Right lung (tissue), 10 donors: ENCODE measurements at places on chromosomes 6 and 20. TPM values are rescaled to one million over a fixed set of nuclear protein-coding genes. Genes with fewer than 3 reads are reported as not detected.

Gene POU3F2
- 0.04 TPM for polyA plus RNA-seq

Gene L3MBTL1
- 15.4 TPM for polyA plus RNA-seq

Gene TFAP2A
- 0.36 TPM for polyA plus RNA-seq

Gene SLC17A1
- 0.14 TPM for polyA plus RNA-seq

Gene NKX2-2
- polyA plus RNA-seq = 0.22 TPM

Gene VAPB
- polyA plus RNA-seq = 46.4 TPM

Gene CLPSL2
- not detected for polyA plus RNA-seq

Gene SLC17A3
- not detected for polyA plus RNA-seq

Gene CFAP206
- polyA plus RNA-seq = 1.6 TPM

Gene GGTLC1
- polyA plus RNA-seq = 2.0 TPM

Gene RAET1G
- 2.2 TPM for polyA plus RNA-seq

Gene COL11A2
- 10.8 TPM for polyA plus RNA-seq

Gene MEI4
- polyA plus RNA-seq = 0.13 TPM

Gene ZSCAN31
- 12.7 TPM for polyA plus RNA-seq

Gene ZBTB46
- polyA plus RNA-seq = 9.9 TPM

Gene ADAM33
- 8.3 TPM for polyA plus RNA-seq

Gene KAT14
- polyA plus RNA-seq = 23.1 TPM

Gene DNMT3B
- 6.4 TPM for polyA plus RNA-seq

Gene TRIM10
- polyA plus RNA-seq = 0.34 TPM

Gene GPR63
- 2.1 TPM for polyA plus RNA-seq

Gene TNFRSF6B
- polyA plus RNA-seq = 1.3 TPM

Gene OXT
- not detected for polyA plus RNA-seq

Gene ECT2L
- 1.8 TPM for polyA plus RNA-seq

Gene MAFB
- 11.3 TPM for polyA plus RNA-seq

Gene OR2J3
- not detected for polyA plus RNA-seq

Gene BNIP5
- polyA plus RNA-seq = not detected

Gene APCDD1L
- polyA plus RNA-seq = not detected

Gene GABRR2
- polyA plus RNA-seq = 1.5 TPM

Gene FRS3
- 12.3 TPM for polyA plus RNA-seq

Gene CRISP2
- polyA plus RNA-seq = 0.30 TPM

Gene FERMT1
- polyA plus RNA-seq = 4.5 TPM

Gene BTNL2
- polyA plus RNA-seq = 1.9 TPM

Gene CDSN
- not detected for polyA plus RNA-seq

Gene PRR18
- polyA plus RNA-seq = 0.39 TPM

Gene TBX18
- 2.1 TPM for polyA plus RNA-seq

Gene BMP5
- polyA plus RNA-seq = 81.3 TPM

Gene OLIG3
- polyA plus RNA-seq = not detected

Gene BPIFA1
- not detected for polyA plus RNA-seq

Gene LINC00237
- polyA plus RNA-seq = not detected
